ENCODE measurements at places on chromosomes 6 and 20.

DNA sequence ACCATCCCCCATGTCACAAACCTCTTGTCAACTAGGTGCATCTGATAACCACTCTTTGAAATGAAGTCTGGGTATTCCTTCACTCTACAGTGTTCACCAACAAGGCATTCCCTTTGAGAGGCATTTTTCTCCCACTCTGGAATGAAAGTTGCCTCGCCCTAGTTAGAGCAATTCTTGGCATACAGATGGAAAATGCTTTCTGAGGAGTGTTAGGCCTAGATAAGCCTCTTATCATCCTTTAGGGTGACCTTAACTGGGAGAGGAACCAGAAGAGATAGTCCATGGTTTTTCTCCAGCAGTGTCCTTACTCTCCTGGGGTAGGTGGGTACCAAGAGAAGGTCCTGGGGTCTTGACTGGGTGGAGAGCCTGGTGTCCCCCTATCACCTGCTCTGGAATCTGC is 14.8 kb downstream of the CLIC5 start:
- no peak for DNase-seq

DNA sequence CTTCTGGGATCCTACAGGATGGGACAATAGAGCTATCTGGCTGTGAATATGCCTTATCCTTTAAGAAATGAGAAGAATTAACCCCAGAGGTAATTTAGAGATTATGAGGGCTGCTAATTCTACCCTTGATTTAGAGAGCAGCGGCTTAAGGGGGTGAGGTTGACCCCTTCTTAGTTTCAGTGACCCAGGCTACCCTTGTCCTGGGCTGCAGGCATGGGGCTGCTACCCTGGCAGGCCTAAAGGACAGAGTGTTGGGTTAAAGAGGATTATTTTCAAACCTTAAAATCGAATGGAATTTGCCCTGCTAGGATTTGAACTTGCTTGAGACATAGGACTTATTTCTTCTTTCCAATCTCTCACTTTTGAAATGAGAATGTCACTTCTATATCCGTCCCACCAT is 1343.4 kb downstream of the HACE1 start:
- no peak for DNase-seq

GRCh38 chr6:133705066-133705465 is 183.8 kb upstream of the TCF21 start:
- no peak for DNase-seq

DNA sequence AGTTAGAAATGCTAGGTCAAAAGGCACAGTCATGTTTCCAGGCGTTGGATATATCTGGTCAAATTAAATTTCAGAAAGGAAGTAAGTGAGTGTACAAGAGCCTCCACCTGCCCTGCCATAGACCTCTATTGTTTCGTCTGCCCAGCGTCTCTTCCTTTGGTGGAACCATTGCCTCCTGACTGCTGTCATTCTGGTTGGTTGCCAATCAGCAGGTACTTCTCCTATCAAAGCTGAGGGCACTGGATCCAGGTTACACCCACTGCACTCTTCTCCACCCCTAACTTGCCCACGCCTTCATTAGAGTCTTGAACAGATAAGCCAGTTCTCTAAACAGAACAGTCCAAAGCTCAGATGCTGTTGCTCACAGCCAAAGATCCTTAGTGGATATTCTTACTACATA is 2.6 kb upstream of the WFDC5 start:
- DNase-seq: no peak

DNA sequence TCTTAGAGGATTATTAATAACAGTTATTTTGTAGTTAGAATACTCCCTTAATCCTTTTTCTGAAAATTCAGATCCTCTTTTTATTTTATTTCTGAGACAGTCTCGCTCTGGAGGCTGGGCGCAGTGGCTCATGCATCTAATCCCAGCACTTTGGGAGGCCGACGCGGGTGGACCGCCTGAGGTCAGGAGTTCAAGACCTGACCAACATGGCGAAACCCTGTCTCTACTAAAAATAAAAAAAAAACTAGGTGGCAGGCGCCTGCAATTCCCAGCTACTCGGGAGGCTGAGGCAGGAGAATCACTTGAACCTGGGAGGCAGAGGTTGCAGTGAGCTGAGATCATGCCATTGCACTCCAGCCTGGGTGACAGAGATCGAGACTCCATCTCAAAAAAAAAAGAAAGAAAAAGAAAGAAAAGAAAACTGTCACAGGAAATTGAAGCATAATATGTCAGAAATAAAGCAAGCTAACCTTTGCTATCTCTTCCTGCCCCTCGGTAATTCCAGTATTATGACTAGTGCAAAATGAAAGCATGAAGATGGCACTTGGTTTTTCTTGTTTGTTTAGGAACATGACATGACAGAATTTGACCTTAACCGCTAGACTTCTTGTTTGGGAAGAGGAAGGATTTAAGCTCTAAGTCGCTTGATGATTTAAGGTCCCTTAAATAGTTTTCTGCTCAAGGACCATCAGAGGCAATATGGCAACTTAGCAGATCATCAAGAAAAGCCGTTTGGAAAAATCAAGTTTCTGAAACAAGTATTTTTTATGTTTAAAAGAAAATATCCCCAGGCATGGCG is 1.8 kb upstream of the RBM39 start:
- DNase-seq: no peak

GRCh38 chr6:107120404-107120803 is 5.1 kb upstream of the BEND3 start:
- no peak for DNase-seq

DNA sequence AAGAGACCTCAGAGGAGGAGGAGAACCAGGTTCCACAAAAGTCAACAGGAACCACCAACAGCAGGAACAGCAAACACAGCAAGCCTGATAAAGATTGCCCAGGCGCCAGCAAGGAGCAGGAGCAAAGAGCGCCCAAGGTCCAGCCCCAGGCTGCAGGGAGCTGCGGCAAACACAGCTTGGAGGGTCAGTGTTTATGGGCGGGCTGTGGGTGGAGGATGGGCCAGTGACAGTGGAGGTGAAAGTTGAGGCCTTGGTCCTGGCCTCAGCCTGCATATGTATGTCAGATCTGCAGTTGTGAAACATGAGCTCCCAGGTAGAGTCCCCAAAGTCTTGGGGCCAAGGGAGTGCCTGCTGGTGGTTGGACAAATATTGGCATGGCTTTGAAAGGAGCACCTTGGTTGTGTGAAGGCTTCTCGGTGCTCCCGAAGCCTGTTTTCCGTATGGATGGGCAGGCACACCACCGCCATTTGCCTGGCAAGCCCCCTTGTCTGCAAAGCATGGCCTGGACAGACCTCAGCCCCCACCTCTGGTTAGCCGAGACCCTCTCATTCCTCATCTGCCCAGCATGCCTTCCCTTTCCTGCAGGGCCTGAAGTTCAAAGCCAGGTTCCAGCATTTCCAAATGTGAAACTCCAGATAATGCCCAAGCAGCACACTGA is 2.0 kb upstream of the CAPN11 start:
- DNase-seq: no peak

- DNase-seq: no peak
These were observed 23.8 kb upstream of the POLR1H start for GRCh38 chr6:30037182-30037788.

GRCh38 chr20:20299904-20300303 is 68.0 kb upstream of the INSM1 start:
- no peak for DNase-seq

DNA sequence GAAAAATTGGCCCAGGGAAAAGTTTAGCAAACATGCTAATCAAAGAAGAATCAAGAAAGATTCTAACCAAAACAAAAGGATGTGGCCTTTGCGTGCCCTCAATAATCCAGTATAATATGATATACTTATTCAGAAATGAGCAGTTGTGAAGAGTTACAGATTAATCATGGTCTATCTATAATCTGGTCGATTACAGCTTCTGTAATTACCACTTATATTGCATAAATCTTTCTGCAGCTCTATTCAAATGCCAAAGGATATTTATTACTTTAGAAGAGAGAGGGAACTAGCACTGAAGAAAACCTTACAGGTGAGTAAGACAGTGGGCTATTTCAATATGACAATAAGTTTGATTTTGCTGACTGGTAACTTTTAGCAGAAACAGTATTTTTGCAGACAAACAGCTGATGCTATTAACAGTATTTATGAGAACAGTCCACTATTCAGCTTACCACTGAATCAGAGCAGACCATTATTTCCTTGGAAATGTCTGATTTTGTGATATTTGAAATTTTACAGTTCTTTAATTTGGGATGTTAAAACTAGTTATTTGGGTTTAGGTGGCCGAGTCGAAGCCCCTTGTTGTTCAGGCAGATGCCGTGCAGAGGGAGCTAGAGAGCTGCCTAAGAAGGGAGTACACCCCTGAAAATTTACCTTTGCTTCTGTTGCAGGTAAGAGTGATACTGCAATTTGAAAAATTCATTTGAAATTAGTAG is 92.2 kb downstream of the CEP57L1 start:
- DNase-seq: peak; percentile 38

DNA sequence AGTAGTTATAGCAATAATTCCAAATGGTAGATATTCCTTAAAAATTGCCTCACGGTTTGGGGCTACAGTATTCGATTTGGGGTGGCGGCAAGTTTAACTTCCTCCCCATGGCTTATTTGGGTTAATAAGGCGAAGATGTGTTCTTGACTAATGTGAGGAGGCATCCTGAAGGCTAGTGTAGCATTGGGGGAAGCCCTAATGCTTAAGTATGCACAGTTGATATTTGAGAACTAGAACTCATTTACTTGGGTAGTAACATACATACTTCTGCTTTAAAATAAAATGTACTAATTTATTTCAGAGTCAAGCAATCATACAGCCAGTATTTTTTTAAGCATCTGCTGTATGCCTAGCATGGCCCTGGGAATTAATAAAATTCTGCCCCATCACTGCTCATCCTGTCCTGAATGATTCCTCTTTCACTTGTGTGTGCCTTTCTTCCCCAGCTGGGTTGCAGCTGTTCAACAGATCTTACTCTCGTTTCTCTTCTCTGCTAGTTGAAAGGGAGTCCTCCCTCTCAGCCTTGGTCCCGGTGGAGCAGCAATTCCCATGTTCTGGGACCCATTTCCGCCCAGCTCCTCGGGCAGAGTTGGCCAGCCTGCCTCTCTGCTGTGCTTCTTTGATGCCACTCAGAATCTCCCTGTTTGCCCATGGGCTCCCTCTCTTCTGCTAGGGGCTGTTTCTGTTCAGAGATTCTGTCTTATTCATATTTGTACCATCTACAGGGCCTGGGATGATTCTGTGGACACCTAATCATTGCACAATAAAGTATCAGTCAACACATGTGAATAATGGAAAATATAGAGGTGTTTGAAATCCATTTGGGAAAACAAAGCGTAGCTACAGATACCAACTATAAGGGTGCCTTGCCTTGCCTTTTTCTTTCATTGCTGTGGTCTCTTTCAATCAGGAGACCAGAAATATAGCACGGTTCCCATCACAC is 104.8 kb downstream of the ARID1B start:
- no peak for DNase-seq

GRCh38 chr20:57999465-58000111 is 228.9 kb downstream of the ANKRD60 start:
- DNase-seq: no peak

GRCh38 chr6:50826037-50826761 is 7.5 kb downstream of the TFAP2B start:
- DNase-seq: no peak

DNA sequence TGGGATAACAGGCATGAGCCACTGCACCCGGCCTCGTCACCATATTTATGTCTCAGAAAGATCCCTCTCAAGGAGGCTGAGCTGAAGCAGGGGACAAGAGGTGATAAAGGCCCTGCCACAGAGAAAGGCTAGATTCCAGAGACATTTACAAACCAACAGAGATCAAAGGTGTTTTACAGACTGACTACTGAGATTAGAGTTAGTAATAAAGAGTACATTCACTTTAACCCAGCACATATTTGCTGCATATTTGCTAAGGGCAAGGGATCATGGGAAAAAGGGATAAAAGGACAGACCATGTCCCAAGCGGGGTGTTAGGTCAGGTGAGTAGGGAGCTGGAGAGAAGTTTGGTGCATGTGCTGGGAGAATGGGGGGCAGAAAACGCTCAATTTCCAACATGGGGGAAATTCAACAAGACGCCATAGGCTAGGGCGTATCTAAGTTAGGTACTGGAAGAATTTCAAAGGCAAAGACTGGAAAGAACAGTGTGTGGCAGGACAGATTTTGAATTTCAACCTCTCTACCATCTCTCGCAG is 43.8 kb upstream of the SEC63 start:
- DNase-seq: no peak

GRCh38 chr6:146931214-146931613 is 273.0 kb upstream of the STXBP5 start:
- DNase-seq: no peak

DNA sequence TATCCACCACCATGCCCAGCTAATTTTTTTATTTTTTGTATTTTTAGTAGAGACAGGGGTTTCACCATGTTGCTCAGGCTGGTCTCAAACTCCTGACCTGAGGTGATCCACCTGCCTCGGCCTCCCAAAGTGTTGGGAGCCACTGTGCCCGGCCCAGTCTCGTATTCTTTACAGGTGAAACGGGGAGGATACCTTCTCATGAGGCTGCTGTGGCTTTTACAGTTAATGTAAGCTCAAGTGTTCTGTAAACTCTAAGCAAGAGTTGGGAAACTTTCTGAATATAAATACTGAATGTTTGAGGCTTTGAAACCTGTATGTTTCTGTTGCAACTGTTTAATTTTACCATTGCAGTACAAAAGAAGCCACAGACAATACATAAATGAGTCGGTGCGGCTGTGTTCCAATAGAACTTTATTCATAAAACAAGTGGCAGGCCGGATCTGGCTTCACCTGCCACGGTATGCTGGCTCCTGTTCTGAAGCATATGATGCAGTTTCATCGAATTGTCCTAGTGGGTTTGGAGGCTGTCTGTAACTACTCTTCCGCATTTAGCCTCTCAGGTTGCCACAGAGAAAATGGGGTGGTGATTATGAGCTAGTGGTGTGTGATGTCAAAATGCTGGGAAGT is 192.5 kb upstream of the ZFP64 start:
- DNase-seq: no peak

- no peak for DNase-seq
These were observed 222.1 kb upstream of the ARID1B start for GRCh38 chr6:156555116-156555515.

DNA sequence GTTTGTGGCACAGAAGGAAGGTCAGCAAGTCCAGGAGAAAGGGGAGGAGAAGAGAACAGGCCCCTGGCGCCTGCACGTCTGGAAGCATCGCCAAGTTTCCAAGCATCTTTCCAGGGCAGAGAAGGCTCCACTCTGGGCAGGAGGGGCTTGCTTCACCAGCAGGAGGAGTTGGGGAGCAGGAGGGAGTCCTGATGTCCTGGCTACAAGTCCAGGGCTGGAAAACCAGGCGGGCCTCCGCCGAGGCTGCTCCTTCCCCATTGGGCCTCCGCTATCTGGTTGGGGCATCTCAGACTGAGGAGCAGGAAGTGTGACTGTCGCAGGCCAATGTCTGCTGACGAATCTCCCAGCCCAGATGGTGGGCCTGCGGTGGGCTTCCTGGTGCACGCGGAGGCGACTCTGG is 421.9 kb downstream of the PREX1 start:
- no peak for DNase-seq

GRCh38 chr6:129236001-129236517 is 353.1 kb downstream of the LAMA2 start:
- no peak for DNase-seq

DNA sequence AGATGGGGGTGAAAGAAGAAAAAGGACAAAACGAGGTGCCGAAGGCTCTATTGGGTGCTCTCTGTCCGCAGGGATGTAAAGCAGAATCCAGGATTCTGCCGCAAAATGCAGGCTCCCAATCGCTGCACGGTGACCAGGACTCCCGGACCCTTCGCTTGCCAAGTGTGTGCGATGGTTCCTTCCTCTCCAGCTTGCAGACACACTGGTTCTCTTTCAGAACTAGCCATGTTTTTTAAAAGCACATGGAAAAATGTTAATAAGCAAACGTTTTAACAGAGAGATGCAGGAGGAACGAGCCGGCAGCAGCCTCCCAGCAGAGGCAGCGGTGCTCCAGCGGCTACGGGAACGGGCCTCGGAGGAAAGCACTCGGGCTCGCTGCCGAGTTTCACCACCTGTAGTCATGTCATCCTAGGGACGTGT is 59.6 kb downstream of the ZNF831 start:
- DNase-seq: no peak
